ENCODE measurements at places on chromosomes 2 and 18.

DNA sequence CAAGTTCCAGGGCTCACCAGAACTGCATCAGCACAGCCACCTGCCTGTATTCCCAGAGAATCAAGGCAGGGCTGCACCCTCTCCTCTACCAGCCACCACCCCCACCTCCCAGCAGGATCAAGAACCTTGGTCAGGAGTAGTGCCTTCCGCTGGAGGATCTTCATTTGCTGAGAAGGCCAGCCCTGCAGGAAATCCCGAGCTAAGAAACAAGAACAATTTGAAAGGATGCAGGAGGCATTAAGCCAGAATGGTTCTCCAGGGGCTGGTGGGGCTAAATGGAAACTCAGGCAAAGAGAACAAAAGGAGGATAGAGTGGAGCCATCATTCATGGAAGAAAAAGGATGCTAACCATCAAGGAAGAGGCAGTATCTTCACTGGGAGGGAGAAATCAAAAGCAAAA, 147.3 kb upstream of the SLC14A2 start:
- DNase-seq: no peak

DNA sequence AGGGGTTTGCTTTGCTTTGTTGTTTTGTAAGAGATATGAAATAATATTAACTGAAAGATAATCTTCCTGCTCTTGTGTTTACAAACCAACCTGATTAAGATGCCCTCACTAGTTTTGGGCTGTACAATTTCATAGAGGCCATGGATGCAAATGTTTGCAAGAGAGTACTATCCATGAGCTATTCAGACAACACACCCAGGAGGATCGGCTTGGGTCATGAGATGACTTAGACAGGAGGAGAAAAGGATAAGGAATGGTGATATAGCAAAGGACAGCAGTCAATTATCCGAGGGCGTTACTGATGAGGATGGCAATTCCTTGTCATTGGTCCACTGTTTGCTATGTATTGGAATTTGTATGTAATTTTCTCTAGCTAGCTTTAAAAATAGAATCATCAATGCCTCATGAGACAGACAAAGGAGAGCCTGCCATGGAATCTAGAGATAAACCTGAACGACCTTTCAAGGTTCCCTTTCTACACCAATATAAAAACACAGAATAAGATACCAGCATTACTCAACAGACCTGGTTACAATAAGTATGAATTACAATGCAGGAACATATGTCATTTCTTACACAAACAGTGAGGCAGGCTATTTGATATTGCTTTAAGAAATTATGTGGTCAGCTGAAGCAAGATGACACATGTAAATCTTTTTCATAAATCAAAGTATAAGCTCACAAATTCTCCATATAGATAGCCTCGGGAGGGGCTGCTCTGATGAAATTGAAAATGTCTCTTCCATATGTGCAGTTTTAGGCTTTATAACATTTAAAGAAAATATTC, 54.4 kb upstream of the SOS1 start:
- DNase-seq: no peak

GRCh38 chr2:128535953-128536352, 217.3 kb upstream of the HS6ST1 start:
- no peak for DNase-seq

- peak; percentile 50 for DNase-seq
These were observed 185.9 kb downstream of the MTX2 start for GRCh38 chr2:176454893-176455815.

DNA sequence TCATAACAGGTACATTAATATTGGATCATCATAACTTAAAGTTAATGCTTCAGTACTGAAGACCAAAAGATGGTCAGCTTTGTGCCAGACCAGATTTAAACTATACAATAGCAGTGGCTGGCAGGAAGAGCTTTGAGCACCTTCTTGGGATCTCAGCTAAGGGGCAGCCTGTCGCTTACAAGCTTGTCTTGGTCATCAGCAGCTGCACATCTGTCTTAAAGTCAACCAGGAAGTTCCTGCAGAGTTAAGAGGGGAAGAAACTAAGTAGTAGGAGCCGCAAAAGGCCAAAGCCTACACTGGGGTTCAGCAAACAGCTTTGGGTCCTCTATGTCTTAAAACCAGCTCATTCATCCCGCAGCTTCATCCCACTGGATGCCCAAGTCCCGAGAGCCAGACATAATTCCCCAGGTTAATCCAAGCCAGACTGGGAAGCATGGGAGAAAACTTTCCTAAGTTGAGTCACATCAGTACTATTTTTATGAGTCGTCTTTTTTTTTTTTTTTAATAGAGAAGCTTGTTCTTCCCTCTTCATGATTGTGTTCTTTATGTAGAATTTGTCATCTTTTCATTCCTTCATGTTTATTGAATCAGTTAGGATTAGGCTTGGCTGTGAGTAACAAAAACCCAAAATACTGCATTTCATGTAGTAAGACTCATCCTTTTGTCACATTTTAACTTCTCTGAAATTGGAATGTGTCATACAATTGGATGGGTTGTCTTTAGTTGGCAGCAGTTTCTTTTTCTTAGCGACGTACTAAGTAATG, 59.3 kb downstream of the SERTAD2 start:
- no peak for DNase-seq

DNA sequence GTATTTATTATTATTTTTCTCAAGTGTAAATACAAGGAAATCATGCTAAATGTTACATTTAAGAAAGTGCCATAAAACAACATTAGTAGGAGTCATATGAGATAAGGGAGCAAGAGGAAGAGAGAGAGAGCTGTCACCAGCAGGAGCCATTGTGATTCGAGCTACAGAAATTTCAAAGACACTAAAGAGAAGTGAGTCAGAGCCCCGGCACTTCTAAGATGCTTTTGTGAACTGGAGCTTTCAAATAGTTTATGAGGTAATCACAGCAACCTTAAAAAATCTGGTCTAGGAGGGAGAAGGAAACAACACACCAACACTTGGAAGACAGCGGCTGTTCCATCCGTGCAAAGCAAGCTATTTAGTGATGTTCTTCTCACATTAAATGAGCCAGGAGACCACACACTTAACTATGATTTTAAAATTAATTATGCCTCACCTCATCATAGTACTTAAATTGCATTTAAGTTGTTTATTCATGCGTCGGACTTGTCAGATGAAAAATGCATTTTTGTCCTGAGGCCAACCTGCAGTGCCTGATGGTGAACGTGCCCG, 382.7 kb upstream of the SALL3 start:
- DNase-seq: no peak

DNA sequence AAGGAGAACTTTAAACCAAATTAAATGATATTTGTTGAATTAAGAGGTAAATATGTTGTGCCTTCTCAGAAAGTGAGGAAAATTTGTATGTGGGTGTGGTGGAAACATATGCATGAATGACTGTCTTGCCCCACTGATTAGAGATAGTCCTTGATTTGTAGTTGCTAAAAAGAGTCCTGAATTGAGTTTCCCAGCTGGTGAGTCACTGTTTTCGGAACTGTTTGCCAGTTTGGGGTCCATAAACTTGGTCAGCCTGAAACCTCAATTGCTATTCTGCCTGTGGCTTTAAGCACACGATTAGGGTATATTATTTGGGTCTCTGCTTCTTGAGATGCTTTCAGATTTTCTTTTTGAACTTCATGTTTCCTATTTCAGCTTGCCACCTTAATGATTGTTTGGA, 53.3 kb downstream of the PIKFYVE start:
- no peak for DNase-seq

GRCh38 chr2:200455958-200456421, 53.9 kb downstream of the KCTD18 start:
- no peak for DNase-seq

DNA sequence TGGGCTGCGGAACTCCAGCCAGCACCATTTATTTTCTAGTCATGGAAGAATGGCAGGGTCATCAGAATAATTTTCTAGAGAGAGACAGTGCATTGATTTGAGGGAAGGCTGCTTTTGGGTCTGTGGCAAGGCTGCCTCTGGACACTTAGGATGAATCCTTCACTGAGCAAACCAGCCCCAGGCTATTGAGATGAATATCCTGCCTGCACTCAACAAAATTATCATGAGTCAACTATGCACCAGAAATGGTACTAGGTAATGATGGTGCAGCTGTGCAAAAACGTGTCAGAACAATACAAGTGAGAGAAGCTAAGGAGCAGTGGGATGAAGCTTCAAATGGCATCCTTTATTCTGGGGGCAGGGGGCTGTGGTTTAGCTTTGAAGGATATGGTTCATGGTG, 115.8 kb downstream of the SPHKAP start:
- DNase-seq: no peak

GRCh38 chr2:21407851-21408250, 284.1 kb downstream of the TDRD15 start:
- DNase-seq: no peak

DNA sequence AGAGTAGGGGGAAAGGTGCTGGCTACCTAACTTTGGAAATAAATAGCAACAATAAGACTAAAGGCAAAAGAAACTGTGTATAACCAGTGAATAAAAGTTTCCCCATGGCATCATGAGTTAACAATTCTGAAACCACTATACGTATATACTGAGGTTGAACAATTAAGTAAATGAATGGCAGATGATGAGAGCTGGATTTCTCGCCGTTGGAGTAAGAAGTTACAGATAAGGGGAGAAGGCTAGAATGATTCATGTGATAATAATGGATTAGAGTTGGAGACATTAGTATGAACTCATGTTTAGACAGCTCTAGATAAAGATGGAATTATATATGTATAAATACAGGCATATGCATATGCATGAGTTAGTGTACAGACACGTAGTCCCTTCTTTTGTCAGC, 152.7 kb downstream of the UBR3 start:
- DNase-seq: no peak

GRCh38 chr2:183248866-183249567, 124.8 kb downstream of the NUP35 start:
- DNase-seq: no peak

- no peak for DNase-seq
These were observed 65.6 kb downstream of the NOL4 start for GRCh38 chr18:34158881-34159690.

GRCh38 chr18:42559069-42559690, 556.3 kb downstream of the RIT2 start:
- no peak for DNase-seq

- no peak for DNase-seq
These were observed 495 bp upstream of the IL36RN start for GRCh38 chr2:113058411-113058994.

DNA sequence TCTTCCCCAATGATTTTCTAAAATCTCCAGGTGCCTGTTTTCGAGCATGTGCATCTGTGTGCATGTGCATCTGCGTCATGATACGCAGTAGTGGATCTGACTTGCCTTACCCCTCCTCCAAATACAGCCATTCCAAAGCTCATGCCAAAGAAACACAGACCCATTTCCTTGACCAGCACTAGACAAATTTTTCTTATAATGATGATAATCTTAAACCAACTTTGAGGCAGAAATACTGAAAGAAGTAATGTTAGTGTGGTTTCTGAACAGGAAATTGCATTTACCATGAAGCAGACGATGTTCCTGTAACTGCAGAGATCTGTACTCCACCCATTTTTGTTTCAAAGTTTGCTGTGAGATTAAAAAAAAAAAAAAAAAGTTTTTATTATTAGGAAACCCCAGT, 25.6 kb downstream of the CYTIP start:
- no peak for DNase-seq

DNA sequence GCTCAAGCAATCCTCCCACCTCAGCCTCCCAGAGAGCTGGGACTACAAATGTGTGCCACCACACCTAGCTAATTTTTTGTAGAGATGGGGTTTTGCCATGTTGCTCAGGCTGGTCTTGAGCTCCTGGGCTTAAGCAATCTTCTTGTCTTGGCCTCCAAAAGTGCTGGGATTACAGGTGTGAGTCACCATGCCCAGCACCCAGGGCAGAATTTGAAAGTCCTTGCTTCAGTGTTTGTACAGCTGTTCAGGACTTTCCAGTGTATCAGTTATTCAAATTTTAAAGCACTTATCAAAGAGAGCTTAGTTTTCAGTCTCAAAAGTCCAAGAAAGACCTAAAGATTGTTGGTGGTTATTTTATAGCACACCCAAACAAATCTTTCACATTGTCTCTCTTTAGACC, 43.6 kb upstream of the VPS54 start:
- no peak for DNase-seq

GRCh38 chr2:235373171-235373570, 120.7 kb upstream of the AGAP1 start:
- no peak for DNase-seq

DNA sequence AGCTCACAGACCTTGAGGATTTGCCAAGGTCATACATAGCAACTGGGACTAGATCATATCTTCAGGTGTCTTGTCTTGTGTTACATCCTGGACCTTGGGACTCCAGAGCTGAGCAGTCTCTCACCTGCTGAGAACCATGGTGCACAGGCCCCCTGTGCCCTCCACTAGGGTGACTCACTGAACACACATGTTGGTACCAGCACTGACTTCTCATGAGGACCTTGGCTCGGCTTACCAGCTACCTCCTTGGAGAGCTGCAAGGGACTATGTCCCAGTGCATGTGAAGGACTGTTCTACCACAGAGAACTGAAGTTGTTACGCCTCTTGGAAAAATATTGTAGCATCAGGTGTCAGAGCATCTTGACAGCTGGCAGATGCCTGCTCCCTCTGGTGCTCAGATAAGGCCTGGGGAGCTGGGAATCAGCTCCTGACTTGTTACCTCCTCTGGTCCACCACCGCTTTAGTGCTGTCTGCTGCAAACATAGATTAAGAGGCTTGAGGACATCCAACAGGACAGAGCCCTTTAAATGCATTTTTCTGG, 72.1 kb downstream of the WDSUB1 start:
- no peak for DNase-seq

GRCh38 chr18:11392292-11392691, 217.1 kb upstream of the SLC35G4 start:
- DNase-seq: no peak

DNA sequence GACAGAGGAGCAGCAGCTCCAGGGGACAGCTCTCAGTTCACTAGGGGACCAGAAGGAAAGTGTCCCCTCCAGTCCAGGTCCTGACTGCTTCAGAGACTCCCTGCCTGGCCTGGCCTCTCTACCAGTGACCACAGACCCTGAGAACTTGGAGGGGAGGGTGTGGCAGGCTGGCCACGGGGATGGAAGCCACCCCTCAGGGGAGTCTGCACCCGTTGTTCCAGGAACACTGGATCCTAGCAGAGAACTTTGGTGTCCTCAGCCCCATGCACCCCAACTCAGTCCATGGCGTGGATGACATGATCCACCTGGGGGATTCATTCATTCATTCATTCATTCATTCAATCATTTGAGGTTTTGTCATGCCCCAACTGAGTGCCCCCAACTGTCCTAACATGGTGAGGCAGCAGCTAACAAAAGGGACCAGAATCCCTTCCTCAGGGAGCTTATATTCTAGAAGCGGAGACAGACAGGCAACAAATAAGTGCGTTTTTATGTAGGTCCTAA, 31.9 kb downstream of the MYO7B start:
- no peak for DNase-seq

GRCh38 chr2:118979152-118979861, 37.3 kb downstream of the MARCO start:
- DNase-seq: no peak

GRCh38 chr2:232966122-232966521, 46.9 kb downstream of the NGEF start:
- no peak for DNase-seq

DNA sequence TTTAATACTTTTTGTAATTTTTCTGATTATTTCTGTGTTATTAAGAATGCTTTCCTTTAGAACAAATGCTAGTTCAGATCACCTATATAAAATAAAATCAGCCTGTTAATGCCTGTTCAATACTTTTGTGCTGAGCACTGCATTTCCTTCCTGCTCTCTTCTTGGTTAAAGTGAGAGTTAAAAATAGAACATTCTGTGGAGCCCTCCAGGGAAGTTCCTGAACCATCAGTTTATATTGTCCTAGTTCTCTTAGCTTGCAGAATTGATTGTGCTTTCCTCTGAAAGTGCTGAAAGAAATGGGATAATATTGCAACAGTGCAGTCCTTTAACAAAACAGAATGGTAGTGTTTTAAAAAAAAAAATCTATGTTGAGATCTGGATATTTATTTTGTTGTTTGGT, 74.6 kb upstream of the UBXN4 start:
- DNase-seq: no peak

Measured in T-helper 1 cell (primary cell).